Temporal lobe (tissue), 4 donors: ENCODE measurements at places on chromosomes 16 and 17. TPM values are rescaled to one million over a fixed set of nuclear protein-coding genes. Genes with fewer than 3 reads are reported as not detected.

FZD2 gene
- 6.9 TPM for total RNA-seq

EPX gene
- total RNA-seq: not detected

SLC6A4 gene
- total RNA-seq: 0.98 TPM

MVP gene
- total RNA-seq: 3.9 TPM

XAF1 gene
- 2.2 TPM for total RNA-seq

PRKCB gene
- total RNA-seq: 59.0 TPM
